Renal pelvis (tissue), 12 donors: ENCODE measurements at places on chromosomes 6 and 20.

- DNase-seq: no peak
Observed at GRCh38 chr6:98944598-98945081, 3.1 kb downstream of the FBXL4 start.

DNA sequence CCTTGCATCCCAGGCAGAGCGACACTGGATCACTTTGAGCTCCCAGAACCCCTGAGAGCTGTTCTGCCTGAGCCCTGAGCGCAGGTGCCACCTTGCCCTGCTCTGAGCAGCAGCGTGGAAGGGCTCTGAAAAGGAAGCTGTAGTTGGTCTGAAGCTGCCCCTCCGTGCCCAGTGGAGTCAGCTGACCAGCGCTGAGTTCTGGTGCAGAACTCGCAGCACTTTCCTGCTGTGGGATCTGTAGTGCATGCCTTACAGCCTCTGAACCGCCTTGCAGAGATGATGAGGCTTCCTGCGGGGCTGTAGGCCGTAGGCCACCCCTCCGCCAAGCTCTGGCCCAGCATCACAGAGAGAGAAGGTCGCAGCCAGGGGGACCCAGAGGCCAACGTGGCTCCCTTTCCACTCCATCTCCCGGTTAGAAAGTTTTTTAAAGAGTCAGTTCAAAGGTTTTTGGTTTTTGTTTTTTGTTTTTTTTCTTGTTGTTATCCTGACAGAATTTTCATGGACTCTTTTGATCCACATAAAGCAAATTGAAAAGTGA is 158.3 kb upstream of the CST7 start:
- DNase-seq: no peak

- peak; percentile 77 for DNase-seq
Observed at GRCh38 chr20:35303735-35304491, 11.7 kb upstream of the FAM83C start.

GRCh38 chr20:8139899-8140298 is 7.8 kb downstream of the PLCB1 start:
- DNase-seq: no peak

DNA sequence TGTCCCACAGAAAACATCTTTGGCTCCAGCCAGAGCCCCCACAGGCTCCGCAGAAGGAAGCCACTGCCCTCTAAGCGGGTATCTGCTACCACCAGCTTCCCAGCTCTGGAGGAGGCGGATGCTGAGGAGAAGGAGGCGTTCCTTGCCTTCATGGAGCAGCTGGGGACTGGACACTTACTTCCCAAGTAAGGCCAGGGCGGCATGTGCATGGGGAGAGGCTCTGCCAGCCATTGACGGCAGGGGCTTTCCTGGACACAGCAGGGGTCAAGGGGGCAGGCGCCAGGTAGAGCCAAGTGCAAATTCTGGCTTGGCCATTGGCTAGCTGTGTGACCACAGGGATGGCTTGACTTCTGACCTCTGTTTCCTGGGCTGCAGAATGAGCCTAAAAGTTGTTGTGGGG is 17.8 kb downstream of the RAB44 start:
- DNase-seq: no peak
